ENCODE measurements at places on chromosomes 7 and 10.

- no peaks in the 10 kb centered on the region for H3K27me3 ChIP-seq
- peak overlapping the region; percentile 87 for H3K4me3 ChIP-seq
- no peaks in the 10 kb centered on the region for H3K36me3 ChIP-seq
Observed at GRCh38 chr10:34814223-34814912, 728 bp downstream of the PARD3 start.

DNA sequence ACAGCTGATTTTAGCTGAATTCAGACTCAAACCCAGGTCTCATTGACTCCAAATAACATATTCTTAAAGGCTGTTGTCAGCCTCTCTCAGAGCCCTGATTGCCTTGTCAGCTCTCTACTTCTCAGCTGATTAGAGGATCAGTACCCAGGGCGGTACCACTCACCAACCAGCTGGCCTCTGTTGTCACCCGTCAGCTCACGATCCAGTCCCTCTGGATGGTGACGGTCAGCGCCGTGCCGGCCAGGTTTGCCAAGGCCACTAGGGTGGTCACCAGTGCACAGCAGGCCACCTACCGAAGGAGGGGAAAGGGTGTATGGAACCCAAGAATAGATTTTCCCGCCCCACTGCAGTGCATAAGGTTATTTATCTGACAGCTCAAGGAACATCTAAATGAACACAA lies 52.3 kb upstream of the TOMM7 start:
- no peak overlapping the region for H3K27ac ChIP-seq
- DNase-seq, result no peak
- no peaks in the 10 kb centered on the region for H3K36me3 ChIP-seq
- H3K4me3 ChIP-seq, result no peak overlapping the region
- H3K27me3 ChIP-seq, result no peaks in the 10 kb centered on the region

GRCh38 chr10:112907893-112908292 lies 42.2 kb upstream of the TCF7L2 start:
- no peak overlapping the region for H3K4me3 ChIP-seq
- H3K27me3 ChIP-seq, result no peaks in the 10 kb centered on the region
- no peaks in the 10 kb centered on the region for H3K4me1 ChIP-seq
- DNase-seq, result no peak
- no peak overlapping the region for H3K27ac ChIP-seq

DNA sequence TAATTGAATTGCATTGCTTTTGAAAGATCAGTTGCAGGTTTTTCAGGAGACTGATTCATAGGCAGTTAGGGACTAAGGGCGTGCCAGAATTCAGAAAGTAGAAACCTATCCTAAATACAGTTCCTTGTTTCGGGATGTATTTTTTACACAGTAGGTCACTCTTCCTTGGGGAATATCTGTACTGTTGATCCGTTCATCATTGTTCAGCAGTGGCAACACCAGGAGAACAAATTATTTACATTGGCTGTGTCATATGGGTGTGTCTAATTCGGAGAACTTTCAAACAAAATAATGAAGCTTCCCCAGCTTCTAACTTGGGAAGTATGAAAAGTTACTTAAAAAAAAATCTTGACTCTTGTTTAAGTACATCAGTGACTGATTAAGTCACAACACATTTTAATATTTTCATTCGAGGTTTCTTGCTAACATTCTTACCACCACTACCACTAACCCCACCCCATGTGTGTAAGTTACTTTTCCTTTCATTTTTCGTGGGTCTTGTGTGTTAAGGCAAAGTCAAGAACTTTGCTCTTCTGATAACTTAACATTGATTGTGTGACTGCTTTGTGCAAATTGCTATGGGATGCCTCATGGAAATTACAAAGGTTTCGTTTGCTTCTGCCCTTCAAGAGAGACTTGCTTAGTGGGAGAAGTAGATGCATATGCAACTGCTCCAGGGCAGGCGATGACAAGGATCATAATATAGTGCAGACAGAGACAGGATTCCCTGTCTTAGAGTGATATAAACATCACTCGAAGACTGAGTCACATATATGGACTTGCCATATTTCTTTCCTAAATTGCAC lies 43.8 kb upstream of the RPA3 start:
- H3K27ac ChIP-seq, result peak overlapping the region; percentile 55
- peak overlapping the region; percentile 70 for H3K4me3 ChIP-seq
- peak; percentile 74 for DNase-seq
- H3K36me3 ChIP-seq, result no peaks in the 10 kb centered on the region
- H3K4me1 ChIP-seq, result peaks cover 6% of the 10 kb centered on the region

DNA sequence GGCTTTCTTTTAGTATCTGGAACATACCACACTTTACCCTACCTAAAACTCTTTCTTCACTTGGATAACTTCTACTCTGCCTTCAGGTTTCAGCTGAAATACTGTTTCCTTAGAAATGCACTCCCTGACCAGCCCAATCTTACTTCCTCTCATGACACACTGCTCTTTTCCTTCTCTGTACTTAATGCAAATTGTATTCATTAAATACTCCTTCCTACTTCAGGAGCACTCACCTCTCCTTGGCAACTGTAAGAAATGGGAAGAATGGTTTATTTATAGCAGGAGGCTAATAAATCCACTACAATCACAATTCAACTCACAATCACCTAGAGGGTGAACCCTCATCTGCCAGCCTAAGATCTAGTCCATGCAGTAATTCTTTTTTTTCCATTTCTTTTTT lies 15.2 kb downstream of the ZCWPW1 start:
- peak overlapping the region; percentile 1 for H3K27ac ChIP-seq
- H3K4me3 ChIP-seq, result no peak overlapping the region
- H3K36me3 ChIP-seq, result no peaks in the 10 kb centered on the region
- H3K4me1 ChIP-seq, result peaks cover 16% of the 10 kb centered on the region
- no peak for DNase-seq
- H3K27me3 ChIP-seq, result no peaks in the 10 kb centered on the region

DNA sequence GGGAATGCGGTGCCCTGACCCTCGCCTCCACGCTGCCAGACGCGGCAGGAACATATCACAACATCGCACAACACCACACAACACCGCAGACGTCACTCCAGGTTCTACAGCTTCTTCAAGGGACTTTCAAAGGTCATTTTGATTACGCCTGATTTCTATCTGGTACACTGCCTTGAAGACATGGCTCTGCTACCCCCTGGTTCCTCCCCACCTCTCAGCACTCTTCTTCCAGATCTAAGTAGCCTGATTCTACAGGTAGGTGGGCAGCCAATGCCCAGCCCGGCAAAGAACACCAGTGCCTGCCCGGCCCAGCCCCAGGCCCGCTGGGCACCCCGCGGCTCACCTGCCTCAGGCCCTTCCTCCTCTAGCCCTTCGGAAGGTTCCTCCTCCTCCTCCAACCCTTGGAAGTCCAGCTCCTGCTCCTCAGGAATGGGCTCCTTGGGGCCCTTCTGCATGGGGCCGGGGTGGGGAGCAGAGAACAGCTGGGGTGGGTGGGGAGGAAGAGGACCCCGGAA lies 8.4 kb downstream of the GIGYF1 start:
- no peak overlapping the region for H3K27ac ChIP-seq
- H3K36me3 ChIP-seq, result 0 out of 2 replicates have a peak, but pooled peaks cover 3% of the 10 kb centered on the region
- no peaks in the 10 kb centered on the region for H3K27me3 ChIP-seq
- H3K4me3 ChIP-seq, result no peak overlapping the region

DNA sequence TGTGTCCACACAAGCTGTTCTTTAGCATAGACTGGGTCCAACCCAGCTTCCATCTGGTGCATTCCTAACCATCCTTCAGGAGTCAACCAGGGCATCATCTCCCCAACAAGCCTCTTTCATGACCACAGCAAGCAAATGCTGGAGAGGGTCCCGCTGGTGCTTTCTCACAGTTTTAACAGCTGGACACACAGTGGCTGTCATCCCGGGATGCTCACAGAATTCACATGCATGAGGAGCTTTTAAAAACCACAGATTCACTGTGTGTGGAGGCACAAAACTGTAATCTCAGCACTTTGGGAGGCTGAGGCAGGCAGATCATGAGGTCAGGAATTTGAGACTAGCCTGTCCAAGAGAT lies 6.4 kb upstream of the CYP3A7 start:
- DNase-seq, result no peak
- H3K27me3 ChIP-seq, result no peaks in the 10 kb centered on the region
- H3K27ac ChIP-seq, result no peak overlapping the region
- H3K4me3 ChIP-seq, result no peak overlapping the region
- no peaks in the 10 kb centered on the region for H3K4me1 ChIP-seq
- H3K36me3 ChIP-seq, result no peaks in the 10 kb centered on the region

DNA sequence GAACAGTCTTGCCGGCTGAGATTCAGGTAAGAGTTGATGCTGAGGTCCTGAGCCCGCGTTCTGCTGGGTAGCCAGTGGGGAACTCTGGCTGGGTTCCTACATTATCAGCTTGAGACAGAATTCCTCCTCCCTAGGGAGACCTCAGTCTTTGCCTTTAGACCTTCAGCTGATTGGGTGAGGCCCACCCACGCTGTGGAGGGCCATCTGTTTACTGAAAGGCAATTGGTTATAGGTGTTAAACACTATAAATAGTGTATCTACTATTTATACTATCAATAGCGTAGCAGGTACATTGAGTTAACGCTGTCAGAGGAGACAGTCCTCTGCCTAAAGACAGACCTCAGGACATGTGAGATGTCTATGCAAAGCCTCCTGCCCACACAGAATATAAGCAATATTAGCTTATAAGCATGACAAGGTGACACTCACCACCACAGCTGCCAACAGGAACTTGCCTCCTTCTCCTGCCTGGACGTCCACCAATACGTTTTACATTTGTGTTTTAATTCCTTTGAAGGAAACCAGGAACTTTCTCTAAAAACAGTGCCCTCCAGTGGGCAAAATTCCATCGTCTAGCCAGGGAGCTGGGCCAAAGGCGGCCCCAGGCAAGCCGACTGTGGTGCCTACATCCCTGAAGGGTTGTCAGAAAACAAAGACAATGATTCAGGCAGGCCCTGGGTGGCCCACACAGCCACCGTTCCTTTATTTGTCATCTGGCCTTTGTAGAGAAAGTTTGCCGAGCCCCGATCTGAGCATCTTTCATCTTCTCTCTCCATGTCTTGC lies 58.8 kb downstream of the INSIG1 start:
- peaks cover 77% of the 10 kb centered on the region for H3K27me3 ChIP-seq
- DNase-seq, result no peak
- H3K4me3 ChIP-seq, result no peak overlapping the region

GRCh38 chr10:2933924-2934323 lies 133.4 kb upstream of the PFKP start:
- DNase-seq, result no peak
- no peaks in the 10 kb centered on the region for H3K36me3 ChIP-seq
- H3K4me1 ChIP-seq, result no peaks in the 10 kb centered on the region
- no peak overlapping the region for H3K4me3 ChIP-seq

GRCh38 chr10:123882681-123883445 lies 8.7 kb downstream of the CPXM2 start:
- H3K27me3 ChIP-seq, result no peaks in the 10 kb centered on the region
- no peaks in the 10 kb centered on the region for H3K36me3 ChIP-seq
- no peak for DNase-seq
- H3K4me3 ChIP-seq, result no peak overlapping the region
- H3K27ac ChIP-seq, result no peak overlapping the region

DNA sequence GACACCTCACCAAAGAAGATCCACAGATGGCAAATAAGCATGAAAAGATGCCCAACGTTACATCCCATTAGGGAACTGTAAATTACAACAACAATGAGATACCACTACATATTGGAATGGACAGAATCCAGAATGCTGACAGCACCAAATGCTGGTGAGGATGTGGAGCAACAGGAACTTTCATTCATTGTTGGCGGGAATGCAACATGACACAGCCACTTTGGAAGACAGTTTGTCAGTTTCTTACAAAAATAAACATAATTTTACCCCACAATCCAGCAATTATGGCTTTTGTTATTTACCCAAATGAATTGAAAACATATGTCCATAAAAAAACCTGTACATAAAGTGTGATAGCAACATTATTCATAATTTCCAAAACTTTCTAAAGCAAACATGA lies 176.8 kb downstream of the C7orf25 start:
- no peak overlapping the region for H3K27ac ChIP-seq
- H3K27me3 ChIP-seq, result no peaks in the 10 kb centered on the region
- no peak for DNase-seq
- H3K36me3 ChIP-seq, result no peaks in the 10 kb centered on the region
- H3K4me3 ChIP-seq, result no peak overlapping the region

DNA sequence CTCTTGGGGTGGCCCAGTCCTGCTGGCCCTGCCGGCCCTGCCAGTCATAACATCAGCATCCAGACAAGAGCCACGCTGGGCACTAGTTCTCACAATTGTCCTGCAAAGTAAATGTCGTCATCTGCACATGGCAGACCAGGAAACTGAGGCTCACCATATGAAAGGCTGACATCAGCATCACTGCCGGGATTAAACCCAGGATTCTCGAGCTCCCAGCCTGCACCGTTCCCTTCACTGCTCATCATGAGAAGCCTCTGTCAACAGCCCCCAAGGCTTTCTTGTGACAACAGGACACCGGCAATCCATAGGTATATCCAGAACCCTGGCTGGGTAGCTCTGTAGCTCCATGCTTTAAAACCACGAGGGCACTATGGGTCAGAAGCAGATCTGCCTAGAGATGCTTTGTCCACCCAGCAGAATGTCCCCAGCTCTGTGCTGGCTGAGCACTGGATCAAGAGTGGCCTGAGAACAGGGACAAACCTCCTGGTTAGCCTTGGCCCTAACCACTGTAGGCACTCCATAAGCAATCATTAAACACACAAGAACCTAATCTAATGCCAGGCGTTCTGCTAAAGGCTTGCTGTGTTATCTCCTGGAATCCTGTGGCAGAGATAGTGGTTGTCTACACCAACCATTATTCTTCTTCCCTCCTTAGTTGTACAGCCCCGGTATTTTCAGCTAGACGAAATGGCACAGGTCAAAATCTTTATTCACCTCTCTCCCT lies 41.2 kb upstream of the C10orf71 start:
- no peaks in the 10 kb centered on the region for H3K36me3 ChIP-seq
- no peaks in the 10 kb centered on the region for H3K27me3 ChIP-seq
- no peak overlapping the region for H3K4me3 ChIP-seq
- H3K4me1 ChIP-seq, result no peaks in the 10 kb centered on the region
- DNase-seq, result no peak

DNA sequence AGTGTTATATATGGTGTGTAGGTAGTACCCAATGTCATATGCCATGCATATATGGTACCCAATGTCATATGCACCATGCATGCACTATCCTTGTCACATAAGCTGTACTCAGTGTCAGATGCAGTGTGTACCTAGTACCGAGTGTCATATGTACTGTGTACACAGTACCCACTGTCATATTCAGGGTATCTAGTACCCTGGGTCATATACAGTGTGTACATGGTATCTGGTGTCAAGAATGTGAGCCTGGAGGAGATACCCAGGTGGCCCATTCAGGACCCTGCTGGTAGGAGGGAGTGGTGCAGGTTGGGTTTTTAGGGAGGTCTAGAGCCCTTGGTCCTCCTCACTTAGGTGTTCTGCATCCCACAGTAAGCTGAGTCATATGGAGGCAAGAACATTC lies 1.8 kb downstream of the ZMYND11 start:
- no peaks in the 10 kb centered on the region for H3K36me3 ChIP-seq
- DNase-seq, result peak; percentile 37
- no peaks in the 10 kb centered on the region for H3K27me3 ChIP-seq
- H3K4me3 ChIP-seq, result peak overlapping the region; percentile 68
- no peak overlapping the region for H3K27ac ChIP-seq
